AG20443 (cell line): ENCODE measurements at places on chromosomes 2 and 18.
A peak's percentile ranks its signal among the peaks of the same experiment; 100 is the strongest.

DNA sequence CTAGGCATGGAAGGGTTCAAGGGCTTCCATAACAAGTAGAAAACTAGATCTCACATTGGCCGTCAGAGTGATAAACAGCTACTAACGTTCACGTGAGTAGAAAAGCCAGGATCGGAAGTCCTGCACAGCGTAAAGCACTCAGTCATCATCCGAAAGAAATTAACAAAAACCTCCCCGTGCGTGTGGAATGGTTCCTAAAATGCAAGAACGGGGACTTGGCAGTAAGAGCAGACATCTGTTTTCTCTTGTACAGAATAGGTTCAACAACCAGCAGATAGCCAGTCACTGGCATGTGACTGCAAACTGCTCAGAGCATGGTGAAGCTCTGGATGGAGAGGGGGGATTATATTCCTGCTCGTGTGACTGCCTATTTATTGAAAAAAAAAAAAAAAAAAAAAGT lies 106.9 kb upstream of the ITGB6 start:
- peak; percentile 80 for DNase-seq

GRCh38 chr2:215548714-215549113 lies 112.8 kb upstream of the FN1 start:
- DNase-seq: no peak

- DNase-seq: no peak
Measured at GRCh38 chr2:85310330-85310729, 17.5 kb downstream of the TGOLN2 start.

- DNase-seq: no peak
Measured at GRCh38 chr2:116340690-116341089, 1473.8 kb upstream of the DDX18 start.

DNA sequence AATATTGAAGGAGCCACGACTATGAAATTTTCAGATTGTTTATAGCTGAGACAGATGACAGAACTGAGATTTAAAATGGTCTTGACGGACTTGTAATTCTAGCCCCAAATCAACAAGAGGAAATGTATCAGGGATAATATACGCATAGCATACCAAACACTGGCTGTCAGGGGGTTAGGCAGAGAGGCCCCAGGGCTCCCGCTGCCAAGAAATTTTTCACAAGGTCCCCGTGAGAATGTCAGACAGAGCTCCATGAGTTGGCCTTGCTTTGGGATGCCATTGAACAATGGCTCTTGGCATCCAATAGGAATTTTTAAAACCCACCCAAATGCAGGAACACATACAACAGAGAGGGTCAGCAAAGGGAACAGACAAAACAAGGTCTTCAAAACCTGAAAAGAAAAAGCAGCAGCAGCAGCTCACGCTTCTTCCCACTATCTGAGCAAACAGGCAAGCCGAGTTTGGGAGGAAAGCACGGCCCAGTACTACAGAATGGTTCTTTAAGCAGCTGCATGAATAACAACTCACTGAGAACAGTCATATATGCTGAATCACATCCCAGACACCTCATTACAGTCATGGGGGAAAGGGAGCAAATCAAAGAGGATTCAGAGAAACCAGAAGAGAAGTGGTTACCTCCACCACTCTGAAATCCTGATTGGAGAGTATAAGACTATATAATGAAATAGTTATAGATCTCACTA lies 445.6 kb downstream of the RND3 start:
- no peak for DNase-seq

DNA sequence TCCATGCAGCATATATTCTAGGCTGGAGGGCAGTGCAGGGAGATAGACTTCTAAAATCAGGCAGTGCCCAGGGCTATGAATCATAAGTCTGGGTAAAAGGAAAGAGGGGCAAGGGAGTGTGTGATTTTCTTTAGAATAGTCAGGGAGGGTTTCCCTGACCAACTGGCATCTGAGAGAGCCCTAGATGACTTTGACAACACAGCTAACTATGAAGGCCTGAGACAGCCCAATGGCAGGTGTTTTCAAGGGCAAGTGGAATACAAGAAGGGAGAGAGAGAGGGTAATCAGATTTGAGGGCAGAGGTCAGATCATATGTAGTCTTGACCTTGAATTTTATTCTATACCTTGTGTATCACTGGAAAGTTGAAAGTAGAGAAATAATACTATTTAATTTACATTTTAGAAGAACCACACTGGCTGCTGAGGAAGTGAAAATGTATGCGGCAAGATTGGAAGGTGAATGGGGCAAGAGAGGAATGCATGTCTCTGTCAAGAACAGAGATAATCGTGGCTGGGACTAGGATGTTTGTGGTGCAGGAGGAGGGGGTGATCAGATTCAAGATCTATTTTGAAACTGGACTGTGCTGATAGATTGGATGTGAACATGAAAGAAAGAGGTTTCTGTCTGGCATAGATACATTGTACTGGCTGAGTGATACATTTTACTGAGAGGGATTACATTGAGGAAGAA lies 1.9 kb upstream of the ITGB6 start:
- DNase-seq: no peak

- no peak for DNase-seq
Measured at GRCh38 chr2:182503886-182504285, 77.0 kb upstream of the PDE1A start.

- peak; percentile 53 for DNase-seq
Measured at GRCh38 chr2:241268716-241269445, 46.6 kb downstream of the HDLBP start.

- DNase-seq: no peak
Measured at GRCh38 chr2:157169889-157170288, 87.6 kb upstream of the GALNT5 start.

DNA sequence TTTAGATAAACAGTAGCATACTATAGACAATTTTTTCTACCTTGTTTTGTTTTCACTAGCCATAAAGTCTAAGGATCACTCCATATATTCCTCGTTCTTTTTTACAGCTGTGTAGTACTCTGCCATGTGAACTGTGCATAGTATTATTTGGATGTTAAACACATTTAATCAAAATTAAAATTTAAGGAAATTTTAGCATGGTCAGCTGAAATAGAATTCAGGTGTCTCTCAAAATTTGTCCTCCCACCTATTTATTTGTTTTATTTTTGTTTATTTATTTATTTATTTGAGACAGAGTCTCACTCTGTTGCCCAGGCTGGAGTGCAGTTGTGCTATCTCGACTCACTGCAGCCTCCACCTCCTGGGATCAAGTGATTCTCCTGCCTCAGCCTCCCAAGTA lies 46.4 kb upstream of the AAK1 start:
- DNase-seq: no peak

DNA sequence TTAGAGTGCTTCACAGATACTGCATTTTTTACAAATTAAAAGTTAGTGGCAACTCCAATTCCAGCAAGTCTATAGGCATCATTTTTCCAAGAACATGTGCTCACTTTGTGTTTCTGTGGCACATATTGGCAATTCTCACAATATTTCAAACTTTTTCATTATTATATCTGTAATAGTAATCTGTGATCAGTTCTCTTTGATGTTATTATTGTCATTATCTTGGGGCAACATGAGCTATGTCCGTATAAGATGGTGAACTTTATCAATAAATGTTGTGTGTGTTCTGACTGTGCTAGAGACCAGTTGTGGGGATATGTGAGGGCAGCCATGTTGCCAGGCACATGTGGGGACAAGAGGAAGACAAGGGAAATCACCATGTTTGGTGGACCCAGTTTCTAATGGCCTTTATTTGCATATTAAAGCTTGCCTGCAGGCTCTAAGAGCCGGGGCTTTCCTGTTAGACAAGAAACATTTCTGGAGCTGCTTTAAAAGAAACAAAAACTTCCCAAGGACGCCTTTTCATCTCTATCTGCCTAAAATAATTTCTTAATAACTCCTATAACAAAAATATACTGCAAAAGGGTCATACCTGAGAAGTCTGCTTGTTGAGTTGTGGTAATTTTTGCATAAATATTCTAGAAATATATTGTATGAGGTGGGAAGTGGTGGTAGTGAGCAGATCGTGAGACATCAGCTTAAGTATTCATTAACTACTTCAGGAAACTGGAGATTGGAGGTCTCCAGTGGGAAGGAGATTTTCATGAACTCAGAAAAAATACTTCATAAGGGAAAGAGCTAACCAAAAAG lies 37.2 kb downstream of the KYNU start:
- DNase-seq: no peak

GRCh38 chr18:51300912-51301311 lies 103.4 kb upstream of the MEX3C start:
- no peak for DNase-seq

DNA sequence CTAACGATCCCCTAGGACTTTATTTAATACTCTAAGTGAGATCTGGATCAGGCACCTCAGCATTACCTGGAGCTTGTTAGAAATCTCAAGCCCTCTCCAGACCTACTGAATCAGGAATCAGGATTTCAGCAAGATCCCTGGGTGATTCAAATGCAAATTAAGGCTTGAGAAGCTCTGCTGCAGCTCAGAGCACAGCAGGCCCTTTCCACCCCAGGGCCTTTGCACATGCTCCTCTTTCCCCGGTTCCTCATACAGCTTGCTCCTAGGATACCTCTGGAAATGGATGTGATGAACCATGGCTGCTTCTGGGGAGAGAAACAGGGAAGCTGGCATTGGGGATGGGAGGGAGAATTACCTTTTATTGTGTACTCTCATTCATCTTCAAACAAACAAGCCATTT lies 40.3 kb upstream of the MGAT4A start:
- no peak for DNase-seq

GRCh38 chr18:31553800-31554199 lies 37.9 kb upstream of the TTR start:
- DNase-seq: no peak

DNA sequence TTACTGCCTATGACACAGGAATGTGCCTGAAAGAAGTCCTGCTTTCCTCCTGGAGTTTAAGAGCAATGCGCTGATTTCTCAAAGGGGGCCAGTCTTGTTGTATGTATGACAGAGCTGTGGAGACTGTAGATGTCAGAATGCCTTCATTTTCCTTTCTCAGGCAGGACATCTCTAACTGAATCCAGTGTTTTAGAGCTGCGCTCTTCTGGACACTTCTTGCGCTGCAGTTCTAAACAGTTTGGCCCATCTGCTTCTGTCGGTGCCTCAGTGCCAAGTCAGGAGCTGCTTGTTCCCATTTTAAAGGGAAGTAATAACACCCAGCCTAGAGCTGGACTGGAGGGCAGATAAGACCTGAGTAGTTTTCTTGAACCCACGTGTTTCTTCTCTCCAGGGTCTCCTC lies 91.4 kb downstream of the ESCO1 start:
- no peak for DNase-seq

DNA sequence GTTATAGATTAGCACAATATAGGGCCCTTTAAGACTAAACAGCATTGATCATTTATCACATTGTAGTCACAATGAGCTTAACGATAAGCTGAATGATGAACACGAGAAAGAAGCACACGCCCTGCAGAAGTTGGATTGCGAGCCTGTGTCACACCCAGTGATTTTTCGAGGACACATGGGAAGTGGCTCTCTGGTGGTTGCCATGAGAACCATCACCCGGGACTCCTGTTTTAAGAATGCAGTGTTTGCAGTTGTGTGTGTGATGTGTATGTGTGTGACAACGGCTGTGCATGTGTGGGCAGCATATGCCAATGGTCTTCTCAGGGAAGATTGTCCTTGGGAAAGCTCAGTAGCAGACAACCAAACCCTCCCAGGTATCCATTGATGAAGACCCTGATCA lies 69.2 kb downstream of the PDCL3 start:
- no peak for DNase-seq

DNA sequence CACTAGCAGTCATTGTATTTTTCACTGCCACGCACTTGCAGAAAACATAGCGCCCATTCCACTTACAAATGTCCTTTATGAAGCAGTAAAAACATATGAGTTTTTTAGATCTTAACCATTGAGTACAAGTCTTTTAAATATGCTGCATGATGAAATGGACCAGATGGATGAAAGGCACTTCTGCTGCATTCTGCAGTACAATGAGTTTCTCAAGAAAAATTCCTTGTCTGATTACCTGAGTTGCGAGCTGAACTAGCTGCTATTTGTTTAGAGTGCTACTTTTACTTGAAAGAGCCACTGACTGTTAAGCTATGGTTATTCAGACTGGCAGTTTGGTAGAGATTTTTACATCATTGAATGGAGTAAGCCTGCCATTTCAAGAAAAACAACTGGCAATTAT lies 825.5 kb upstream of the ACVR2A start:
- no peak for DNase-seq

DNA sequence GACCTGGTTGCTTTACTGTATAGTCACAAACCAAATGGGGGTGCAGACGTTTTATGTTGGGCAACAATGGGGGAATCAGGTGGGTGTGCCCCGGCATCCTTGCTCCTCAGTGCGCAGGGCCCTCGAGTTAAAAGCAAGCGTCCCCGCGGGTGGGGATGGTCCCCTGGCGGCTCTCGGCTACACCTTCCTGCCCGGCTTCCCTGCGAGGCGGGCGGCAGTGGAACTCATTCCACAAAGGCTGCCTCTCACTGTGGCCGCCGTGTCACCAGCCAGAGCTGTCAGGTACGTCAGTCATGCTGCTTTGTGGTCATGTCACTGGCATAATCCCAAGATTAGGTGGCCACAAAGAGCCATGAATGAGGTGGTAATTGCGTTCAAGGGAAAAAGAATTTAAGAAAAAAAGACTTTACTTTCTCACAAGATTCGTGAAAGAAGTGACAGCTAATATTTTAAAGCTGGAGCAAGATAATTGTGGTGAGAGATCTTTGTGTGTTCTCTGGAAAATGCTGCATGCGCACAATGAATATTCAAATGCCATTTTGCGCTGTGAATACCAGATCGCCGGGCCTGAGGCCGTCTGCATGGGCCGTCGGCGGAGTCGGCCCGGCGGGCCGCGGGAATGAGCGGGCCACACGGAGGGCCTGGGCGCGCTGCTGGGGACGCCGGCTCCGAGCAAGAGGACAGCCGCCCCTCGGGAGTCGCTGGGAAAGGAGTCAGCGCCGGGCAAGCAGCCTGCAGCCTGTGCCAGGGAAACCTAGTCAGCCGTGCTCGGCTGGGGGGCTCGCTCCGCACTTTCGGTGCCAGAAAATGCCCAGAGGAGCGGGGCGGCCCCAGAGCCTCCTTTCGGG lies 82.3 kb upstream of the LDLRAD4 start:
- DNase-seq: peak; percentile 70

- DNase-seq: no peak
Measured at GRCh38 chr2:128271597-128271910, 47.1 kb downstream of the HS6ST1 start.

GRCh38 chr2:188869550-188869949 lies 104.6 kb upstream of the COL3A1 start:
- DNase-seq: peak; percentile 43
